Mesenteric fat pad (tissue), 1 donor: ENCODE measurements at places on chromosomes 7 and 10. TPM values are rescaled to one million over a fixed set of nuclear protein-coding genes. Genes with fewer than 3 reads are reported as not detected.

Gene LRRC17
- 1.2 TPM for total RNA-seq

Gene NUP42
- total RNA-seq = 20.8 TPM

Gene ADAM8
- 12.0 TPM for total RNA-seq

Gene MYO3A
- not detected for total RNA-seq

Gene CPEB3
- 4.2 TPM for total RNA-seq

Gene SLC37A3
- 45.6 TPM for total RNA-seq

Gene TECPR1
- 25.5 TPM for total RNA-seq

Gene ST8SIA6
- total RNA-seq = 0.35 TPM

Gene TUBAL3
- not detected for total RNA-seq

Gene CTBP2
- total RNA-seq = 56.5 TPM

Gene CAMK2G
- total RNA-seq = 24.2 TPM

Gene NAT16
- not detected for total RNA-seq

Gene ACSM6
- total RNA-seq = not detected

Gene TLX1
- total RNA-seq = not detected

Gene EVX1
- total RNA-seq = 0.13 TPM

Gene REEP3
- total RNA-seq = 58.6 TPM

Gene PTPN20
- total RNA-seq = 0.74 TPM

Gene TMEM236
- 3.0 TPM for total RNA-seq

Gene MINDY4
- total RNA-seq = 6.8 TPM

Gene GPR85
- 1.1 TPM for total RNA-seq

Gene SEC61A2
- total RNA-seq = 3.2 TPM

Gene STOX1
- total RNA-seq = 8.1 TPM

Gene ADRA2A
- 187 TPM for total RNA-seq

Gene OR2A12
- not detected for total RNA-seq

Gene NPC1L1
- total RNA-seq = 0.29 TPM

Gene MRPS24
- 78.5 TPM for total RNA-seq

Gene PPP1R17
- total RNA-seq = not detected

Gene ZNF117
- total RNA-seq = 58.1 TPM

Gene RSPH10B
- total RNA-seq = not detected

Gene LGI1
- total RNA-seq = not detected

Gene CPA1
- total RNA-seq = 4.0 TPM

Gene AKR1D1
- total RNA-seq = not detected

Gene TAX1BP1
- 82.5 TPM for total RNA-seq

Gene SVOPL
- not detected for total RNA-seq

Gene ZNF503
- total RNA-seq = 16.8 TPM

Gene GRM3
- total RNA-seq = not detected

Gene RASSF4
- total RNA-seq = 122 TPM

Gene GATA3
- total RNA-seq = 5.5 TPM

Gene AOAH
- total RNA-seq = 9.4 TPM

Gene NME8
- total RNA-seq = 0.45 TPM

Gene DOCK4
- total RNA-seq = 40.9 TPM
